ENCODE measurements at places on chromosomes 6 and 20.

- DNase-seq: no peak
Observed at GRCh38 chr20:58135441-58136148, 92.9 kb downstream of the ANKRD60 start.

GRCh38 chr6:98014442-98015201, 731.6 kb upstream of the MMS22L start:
- DNase-seq: no peak

GRCh38 chr6:156967852-156968251, 190.7 kb downstream of the ARID1B start:
- DNase-seq: no peak

DNA sequence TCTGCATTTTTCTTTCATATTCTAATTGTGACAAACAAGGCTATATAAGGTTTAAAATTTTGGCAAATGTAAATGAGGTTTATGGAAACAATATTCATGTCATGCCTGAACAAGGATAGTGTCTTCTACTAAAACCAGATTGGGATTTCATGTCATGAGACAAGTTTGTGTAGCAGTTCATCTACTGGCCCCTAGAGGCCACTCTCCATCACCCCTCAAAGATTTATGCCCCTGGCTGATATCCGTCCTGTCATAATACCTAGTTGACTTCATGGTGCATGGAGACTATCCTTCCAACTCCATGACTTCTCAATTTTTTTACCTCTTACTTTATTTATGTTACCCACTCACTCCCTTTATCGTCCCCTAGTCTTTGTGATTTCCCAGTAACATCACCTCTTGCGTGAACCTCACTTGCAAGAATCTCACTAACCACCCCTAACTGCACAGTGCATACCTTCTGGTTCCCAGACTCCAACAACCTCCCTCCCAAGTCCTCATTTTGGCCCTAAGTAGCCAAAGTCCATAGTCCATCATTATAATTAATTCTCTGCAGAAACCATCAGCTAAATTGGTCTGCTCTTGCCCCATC, 179.8 kb downstream of the TASP1 start:
- DNase-seq: peak; percentile 8

GRCh38 chr6:73878403-73878802, 182.4 kb downstream of the CD109 start:
- no peak for DNase-seq

DNA sequence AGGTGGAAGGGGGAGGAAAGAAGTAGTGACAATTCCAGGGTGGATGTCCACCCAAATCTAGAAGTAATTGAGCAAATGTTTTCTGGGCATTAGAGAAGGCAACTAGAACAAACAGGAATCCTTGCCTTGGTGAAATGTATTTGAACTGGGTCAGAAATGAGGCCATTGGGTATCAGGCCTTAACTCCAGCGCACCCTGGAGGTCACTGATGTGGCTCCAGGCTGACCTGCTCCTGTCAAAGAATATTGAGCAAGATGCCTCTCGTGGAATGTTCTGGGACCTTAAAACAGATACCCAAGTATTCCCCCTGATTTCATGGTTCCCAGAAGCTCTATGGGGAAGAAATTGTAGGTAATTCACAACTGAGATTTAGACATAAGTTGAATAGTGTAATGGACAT, 6.9 kb downstream of the HLA-DPB1 start:
- no peak for DNase-seq

GRCh38 chr6:36717871-36718540, 20.4 kb downstream of the RAB44 start:
- no peak for DNase-seq

DNA sequence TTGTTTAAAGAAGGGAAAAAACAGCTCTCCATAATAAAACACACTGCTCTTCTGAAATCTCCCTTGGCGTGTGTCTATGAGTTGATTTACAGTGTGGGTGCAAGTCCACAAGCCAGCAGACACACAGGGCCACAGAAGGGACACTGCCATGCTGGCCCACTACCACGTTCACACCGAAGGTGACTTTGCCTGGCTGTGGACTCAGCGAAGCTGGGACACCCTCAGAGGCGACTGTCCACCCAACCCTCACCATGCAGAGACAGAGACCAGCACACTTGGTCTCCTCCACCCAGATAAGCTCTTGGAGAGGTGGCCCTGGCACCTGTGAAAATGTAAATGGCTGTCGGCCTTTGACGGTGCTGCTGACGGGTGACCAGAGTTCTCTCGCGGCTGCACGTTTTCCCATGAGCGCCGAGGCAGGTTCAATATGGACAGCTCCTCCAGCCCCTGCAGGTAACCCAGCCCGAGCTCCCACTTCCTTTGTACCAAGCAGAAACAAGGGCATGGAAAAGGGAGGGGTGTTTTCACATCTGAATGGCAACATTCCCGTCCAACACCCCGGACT, 78.0 kb downstream of the YTHDF1 start:
- DNase-seq: no peak

DNA sequence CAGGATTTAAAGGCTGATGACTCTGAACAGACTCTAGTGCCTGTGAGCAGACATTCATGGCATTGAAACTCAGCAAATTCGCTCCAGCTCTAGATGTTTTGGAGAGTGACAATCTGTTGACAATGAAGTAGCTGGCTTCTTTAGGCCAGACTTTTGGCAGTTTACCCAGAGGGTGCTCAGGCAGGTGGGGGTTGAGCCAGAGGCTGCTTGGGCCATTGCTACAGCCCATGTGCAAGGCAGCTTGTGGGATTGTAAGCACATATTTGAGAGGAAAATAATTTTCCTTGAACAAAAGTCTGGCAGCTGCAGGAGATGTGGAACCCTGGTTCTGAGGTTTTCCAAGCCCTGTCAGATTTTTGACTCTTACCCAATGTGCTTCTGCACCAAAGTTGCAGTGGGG, 311.6 kb downstream of the CDC5L start:
- DNase-seq: no peak

DNA sequence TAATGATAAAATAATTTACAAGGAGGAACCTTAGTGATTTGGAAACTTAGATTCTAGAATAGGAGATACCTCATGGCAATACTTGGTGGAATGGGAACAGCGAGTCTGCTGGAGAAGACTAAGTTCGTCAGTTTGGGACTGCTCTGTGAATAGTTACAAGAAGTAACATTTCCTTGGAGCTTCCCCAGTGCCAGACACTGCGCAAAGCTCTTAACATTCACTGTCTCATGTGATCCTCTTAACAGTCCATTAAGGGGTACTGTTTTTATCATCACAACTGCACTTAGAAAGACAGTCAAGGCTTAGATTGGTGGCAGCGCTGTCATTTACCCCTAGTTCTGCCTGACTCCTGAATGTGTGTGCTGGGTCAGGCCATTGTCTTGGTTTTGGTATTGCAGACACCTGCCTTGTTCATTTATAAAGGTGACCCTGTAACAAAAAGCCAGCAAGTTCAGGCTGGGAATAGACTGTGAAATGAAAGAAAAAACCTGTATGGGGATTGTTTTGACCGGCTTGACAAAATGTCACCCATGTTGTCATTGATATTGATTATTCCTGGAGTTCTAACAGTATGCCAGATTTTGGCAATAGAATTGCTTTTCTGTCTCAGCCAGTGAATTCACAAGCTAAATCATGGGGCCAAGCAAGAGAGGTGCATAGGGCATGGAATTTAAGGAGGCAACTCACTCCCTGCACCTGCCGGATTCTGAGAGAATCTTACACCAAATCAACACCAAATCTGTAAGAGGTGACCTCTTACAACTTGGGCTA, 118.4 kb downstream of the SASH1 start:
- DNase-seq: no peak

GRCh38 chr6:44316481-44316880, 3.3 kb upstream of the AARS2 start:
- no peak for DNase-seq

- no peak for DNase-seq
Observed at GRCh38 chr6:116300566-116300965, 20.8 kb upstream of the TSPYL1 start.

- no peak for DNase-seq
Observed at GRCh38 chr6:139778688-139779087, 404.2 kb upstream of the CITED2 start.

DNA sequence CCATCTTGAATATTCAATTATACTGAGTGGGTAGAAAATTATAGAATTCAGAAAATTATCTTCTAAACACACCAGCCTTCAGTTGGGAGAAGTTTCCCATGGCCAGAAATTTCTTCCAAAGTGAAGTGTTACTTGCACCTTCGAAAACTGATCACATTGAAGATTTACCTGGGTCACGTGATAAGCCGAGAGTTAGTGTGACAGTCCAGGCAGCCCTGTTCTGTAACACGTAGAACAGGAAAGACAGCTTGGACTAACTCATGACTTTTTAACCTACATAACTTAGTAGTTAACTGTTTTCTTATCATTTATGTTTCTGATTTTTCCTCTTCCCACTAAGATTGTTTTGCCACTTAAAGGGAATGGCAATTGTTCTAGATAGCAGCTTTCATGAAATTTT, 118.3 kb upstream of the MTHFD1L start:
- no peak for DNase-seq

GRCh38 chr6:6074190-6074589, 67.5 kb upstream of the NRN1 start:
- DNase-seq: no peak

DNA sequence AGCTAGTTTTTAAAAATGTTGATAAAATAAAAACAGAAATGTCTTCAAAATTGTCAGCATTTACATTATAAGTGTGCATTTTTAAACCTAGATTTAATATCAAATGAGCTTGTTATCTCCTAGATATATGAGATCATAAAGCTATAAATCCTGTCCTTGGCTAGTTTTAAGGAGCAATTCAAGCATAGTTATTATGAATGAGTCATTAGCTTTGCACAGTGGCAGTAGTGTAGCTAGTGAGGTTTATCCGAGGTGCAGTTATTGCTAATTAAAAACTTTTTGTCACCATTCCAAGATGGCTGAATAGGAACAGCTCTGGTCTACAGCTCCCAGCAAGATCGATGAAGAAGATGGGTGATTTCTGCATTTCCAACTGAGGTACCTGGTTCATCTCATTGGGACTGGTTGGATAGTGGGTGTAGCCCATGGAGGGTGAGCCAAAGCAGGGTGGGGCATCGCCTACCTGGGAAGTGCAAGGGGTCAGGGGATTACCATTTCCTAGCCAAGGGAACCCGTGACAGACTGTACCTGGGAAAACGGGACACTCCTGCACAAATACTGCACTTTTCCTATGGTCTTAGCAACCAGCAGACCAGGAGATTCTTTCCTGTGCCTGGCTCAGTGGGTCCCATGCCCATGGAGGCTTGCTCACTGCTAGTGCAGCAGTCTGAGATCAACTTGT, 108.8 kb upstream of the SYNCRIP start:
- no peak for DNase-seq

DNA sequence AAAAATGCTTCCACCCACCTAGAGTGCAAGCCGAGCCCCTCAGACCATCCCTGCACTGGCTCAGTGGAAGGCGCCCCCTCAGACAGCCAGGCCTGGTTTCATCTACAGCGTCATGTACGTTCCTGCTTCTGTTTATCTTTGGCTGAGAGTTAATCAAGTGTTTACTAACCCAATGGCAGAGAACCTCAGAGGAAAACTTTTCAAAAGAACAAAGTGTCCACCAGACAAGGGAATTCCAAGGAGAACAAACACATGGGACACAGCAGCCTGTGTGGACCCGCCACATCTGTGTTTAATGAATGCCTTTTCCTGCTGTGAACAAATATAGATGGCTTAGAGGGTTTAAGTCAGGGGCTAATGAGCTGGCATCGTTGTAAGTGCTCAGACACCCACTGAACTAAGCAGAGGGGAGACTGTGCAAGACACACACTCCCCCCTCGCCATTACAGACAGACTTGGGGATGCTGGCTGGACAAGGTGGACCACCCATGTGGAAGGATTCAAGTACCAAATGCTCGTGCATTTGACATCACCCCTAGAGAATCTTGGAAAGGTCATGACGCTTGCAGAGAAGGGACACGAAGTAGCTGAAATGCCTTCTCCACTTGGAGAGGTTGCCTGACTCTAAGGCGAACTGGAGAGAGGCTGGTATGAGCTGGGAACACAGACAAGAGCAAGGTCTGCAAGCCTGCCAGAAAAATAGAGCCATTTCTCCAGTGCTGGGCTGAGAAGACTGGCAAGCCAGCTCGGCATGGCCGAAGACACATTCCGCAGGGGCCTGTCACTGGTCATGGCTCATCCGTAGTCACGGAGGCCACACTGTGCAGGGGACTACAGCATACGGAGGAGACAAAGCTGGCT, 53.5 kb upstream of the NXT1 start:
- no peak for DNase-seq

- no peak for DNase-seq
Observed at GRCh38 chr20:4666001-4666479, 55.7 kb upstream of the PRND start.

DNA sequence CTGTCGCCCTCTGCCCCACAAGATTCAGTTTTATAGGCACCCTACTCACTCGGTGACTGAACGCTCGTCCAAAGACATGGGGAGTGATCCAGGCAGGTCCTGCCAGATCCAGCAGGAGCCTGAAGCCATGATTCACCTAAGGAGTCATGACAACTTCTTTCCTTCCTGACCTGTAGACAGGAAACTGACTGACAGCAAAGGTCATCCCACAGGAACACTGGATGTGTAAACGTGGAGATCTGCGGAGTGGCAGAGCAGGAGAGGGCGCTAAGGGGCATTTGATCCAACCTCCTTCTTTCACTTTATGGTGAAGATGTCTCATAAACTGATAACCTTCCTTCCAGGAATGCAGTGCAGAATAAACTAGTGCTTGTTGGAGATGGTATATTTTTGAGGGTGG, 192.2 kb downstream of the GJA10 start:
- no peak for DNase-seq

GRCh38 chr6:3489027-3489757, 32.3 kb upstream of the SLC22A23 start:
- DNase-seq: peak; percentile 70

GRCh38 chr20:49411221-49411925, 71.1 kb downstream of the KCNB1 start:
- DNase-seq: no peak

- DNase-seq: no peak
Observed at GRCh38 chr20:63079971-63080370, 73.2 kb upstream of the BHLHE23 start.

GRCh38 chr20:48937674-48938073, 16.2 kb downstream of the ARFGEF2 start:
- no peak for DNase-seq

DNA sequence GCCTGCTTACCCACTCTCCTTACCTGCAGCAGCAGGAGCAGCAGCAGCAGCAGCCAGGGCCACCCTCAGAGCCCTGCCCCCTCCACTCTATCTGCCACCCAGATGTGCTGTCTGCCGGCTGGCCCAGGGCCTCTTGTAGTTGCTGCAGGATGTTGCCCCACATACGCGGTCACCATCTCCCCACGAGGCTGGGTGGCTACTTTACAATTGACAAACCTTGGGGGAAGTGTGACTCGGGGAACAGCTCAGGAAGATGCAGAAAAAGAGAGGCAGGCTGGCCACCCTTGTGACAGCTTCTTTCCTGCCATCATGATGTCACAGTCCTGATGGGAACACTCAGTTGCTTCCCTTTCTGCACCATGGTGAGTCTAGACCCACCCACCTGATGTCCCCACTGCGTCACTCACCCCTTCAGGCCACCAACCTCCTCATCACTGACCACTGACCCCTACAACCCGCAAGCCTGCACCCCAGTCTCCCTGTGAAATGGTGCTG, 14.5 kb downstream of the TREM1 start:
- DNase-seq: peak; percentile 6

- DNase-seq: no peak
Observed at GRCh38 chr20:49270177-49270576, 7.7 kb downstream of the ZNFX1 start.

- no peak for DNase-seq
Observed at GRCh38 chr20:64161356-64162238, 2.7 kb upstream of the MYT1 start.

All from globus pallidus (tissue), 1 donor.